ENCODE measurements at places on chromosomes 6 and 20. TPM values are rescaled to one million over a fixed set of nuclear protein-coding genes. Genes with fewer than 3 reads are reported as not detected.

The POU5F1 gene
- total RNA-seq: 9.5 TPM

The SLC2A10 gene
- 25.9 TPM for total RNA-seq

The SLA2 gene
- 1.5 TPM for total RNA-seq

The DOK5 gene
- 3.0 TPM for total RNA-seq

The OSER1 gene
- 24.4 TPM for total RNA-seq

The FAM83D gene
- total RNA-seq: 1.5 TPM
